ENCODE measurements at places on chromosomes 2 and 18.

DNA sequence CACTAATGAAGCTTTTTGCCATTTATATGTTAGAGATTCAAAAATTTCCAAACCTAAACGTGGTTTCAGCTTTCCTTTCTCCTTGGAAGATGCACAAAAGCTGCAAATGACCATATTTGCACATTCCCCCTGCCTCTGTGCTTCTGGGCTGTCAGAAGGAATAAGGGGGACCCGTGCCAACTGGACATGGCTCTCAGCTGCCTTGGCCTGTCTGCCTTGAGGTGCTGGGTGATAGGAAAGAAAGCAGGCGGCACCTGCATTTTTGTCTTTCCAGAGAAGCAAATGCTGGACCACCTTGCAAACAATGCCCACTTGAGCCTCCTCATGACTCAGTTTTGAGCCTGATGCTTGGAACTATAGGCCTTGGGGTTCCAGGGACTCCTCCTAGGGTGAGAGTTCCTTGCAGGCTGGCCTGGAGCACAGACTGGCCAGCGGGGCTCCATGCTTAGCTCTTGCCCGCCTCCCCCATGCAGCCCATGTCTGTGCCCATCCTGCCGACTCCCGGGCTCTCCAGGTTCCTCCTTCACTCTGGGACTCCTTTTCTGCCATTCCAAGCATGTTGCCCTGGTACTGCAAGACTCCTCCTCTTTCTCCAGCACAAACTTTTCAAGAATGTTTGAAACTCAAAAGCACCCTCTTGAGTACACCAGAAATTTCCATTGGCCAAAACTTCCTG lies 109.0 kb upstream of the EPAS1 start:
- DNase-seq, result no peak

DNA sequence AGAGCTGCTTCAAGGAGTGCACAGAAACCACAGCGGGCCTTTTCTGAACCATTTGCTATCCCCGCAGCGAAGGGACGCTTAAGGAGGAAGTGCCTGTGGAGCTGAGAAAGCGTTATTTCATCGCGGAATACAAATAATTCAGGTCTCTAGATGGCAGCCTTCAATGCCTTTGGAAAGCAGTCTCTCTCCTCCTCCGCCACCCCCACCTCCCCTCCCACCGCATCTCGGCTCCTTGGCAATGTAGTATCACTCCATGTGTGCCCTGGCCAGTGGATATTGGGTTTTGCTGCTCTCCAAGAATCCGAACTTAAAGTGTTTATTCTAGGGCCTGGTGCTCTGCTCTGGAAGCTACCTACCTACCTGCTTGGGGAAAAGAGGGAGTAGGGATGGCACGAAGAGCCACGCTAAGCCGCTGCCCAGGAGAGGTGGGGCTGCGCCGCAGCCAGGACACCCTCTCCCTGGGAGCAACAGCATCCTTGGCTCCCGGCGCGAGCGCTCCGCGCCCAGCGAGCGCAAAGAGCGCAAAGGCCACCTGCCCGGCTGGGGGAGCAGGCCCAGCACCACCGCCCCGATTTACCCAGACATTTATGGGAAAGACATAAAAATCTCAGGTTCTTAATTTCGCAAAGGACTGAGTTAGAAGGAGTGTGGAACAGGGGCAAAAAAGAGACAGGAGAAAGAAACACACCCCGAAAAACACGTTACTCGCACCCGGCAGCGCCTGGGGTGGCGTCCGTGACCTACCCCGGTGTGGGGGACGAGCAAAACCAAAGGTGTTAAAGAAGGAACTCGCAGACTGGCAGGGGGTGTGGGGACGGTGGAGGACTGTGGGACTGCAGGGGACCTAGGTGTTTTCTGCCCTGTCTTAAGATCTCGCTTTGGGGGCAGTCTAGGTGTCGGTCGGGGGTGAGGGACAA lies 1.0 kb downstream of the SPHKAP start:
- DNase-seq, result no peak

GRCh38 chr2:233287871-233288270 lies 19.7 kb upstream of the SAG start:
- no peak for DNase-seq

- no peak for DNase-seq
Measured at GRCh38 chr2:122105877-122106206, 350.4 kb downstream of the TSN start.

GRCh38 chr2:3427272-3427671 lies 47.8 kb downstream of the TRAPPC12 start:
- DNase-seq, result no peak

- no peak for DNase-seq
Measured at GRCh38 chr2:86302320-86302719, 35.1 kb downstream of the REEP1 start.

DNA sequence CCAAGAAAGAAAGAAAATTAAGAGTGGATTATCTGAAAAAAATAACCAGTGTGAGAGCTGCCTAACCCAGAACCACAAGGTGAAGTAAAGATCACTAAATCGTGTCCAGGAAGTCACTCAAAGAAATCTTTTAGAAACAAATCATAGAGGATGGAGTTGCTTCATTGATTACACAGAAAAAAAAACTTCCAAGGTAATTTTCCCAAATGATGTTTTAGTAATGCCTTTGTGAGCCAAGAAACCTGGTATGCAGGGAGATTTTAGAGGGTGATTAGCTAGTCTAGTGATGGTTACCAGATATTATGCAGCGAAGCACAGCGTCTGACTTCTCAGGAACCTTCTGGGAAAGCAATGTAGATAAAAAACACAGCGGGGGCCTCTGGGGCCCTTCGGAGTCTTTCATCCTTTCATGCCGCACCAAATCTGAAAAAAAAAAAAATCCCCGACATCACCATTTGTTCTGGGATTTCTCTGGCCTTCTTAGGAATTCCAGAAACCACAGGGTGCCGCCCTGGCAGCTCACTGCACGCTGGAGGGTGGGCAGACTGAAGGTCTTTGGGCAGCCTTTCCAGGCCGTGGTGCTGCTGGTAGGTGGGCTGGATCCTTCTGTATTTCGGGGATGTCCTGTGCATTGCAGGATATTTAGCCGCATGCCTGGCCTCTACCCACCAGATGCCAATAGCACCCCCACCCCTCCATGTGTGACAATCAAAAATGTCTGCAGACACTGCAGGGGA lies 17.3 kb downstream of the ALPK2 start:
- peak; percentile 66 for DNase-seq

DNA sequence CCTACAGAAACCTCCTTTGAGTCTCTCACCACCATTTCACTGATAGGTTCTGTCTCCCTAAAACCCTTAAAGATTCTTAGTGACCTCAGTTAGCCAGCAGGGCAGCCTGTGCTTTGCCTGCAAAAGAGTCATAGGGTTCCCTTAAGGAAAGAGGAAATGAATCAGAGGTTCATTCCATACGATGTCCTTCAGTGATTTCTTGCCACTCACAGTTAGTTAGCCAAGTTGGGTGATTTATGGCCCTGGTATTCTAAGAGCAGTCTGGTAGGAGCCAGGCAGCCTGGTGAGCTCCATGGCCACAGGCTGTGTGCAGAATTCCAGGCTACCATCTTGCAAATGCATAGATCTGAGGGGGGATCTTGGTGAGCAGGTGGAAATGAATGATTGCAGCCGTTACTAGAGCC lies 18.7 kb upstream of the CCBE1 start:
- DNase-seq, result peak; percentile 99

DNA sequence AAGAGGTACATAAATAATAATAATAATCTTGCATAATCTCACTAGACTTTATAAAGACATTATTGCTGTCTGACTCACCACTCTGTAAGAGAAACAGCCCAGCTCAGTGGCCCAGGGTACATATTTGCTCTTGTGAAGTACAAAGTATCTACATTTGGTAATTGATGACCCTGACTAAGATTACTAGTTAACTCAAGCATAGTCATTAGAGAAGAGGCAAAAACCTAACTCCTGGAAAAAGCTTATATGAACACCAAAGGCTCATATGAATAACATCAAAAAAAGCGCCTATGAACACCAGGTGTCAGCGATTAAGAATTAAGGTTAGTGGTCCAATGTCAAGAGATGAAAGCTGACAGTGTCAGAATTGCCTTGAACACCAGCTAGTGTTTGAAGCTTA lies 38.4 kb downstream of the RAD51AP2 start:
- peak; percentile 40 for DNase-seq

DNA sequence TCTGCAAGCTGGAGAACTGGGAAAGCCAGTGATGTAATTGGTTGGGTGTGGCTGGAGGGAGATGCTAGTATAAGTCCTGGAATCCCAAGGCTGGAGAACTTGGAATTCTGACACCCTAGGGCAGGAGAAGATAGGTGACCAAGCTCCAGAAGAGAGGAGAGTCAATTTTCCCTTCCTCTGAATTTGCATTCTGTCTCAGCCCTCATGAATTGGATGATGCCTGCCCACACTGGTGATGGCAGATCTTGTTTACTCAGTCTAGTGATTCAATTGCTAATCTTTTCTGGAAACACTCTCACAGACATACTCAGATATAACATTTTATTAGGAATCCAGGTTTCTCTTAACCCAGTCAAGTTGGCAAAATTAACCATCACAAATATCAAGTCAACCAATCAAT lies 287.2 kb downstream of the RDH14 start:
- DNase-seq, result no peak

DNA sequence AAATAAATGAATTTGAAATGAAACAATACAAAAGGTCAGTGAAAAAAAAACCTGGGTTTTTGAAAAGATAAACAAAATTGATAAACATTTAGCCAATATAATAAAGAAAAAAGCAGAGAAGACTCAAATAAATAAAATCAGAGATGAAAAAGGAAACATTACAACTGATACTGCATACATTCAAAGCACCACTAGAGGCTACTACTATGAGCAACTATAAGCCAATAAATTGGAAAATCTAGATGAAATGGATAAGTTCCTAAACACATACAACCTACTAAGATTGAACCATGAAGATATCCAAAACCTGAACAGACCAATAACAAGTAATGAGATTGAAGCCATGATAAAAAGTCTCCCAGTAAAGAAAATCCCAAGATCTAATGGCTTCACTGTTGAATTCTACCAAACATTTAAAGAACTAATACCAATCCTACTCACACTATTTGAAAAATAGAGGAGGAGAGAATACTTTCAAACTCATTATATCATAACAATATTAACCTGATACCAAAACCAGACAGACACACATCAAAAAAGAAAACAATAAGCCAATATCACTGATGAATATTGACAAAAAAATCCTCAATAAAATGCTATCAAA lies 80.8 kb upstream of the CERS6 start:
- DNase-seq, result no peak

DNA sequence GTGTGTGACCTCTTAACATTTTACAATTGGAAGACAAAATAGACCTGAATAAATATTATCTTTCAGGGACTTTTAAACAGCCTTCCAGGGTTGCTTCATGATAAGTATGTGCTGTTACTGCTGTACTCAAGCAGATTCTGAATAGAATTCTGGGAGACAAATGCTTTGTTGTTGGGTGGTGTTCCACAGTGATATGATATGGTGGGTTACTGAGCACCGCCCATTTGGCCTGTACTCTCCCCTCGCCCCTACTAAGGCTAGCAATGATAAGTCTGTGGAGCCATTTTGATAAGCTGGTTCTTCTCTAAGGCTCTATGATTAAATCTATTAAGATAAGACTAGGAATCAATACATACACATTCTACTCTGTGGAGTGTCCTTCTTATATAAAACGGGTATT lies 89.8 kb upstream of the ITGA4 start:
- DNase-seq, result no peak

GRCh38 chr2:189835855-189836558 lies 51.8 kb downstream of the PMS1 start:
- DNase-seq, result no peak
